Suprapubic skin (tissue), 4 donors: ENCODE measurements at places on chromosomes 4 and X.
A peak's percentile ranks its signal among the peaks of the same experiment; 100 is the strongest.

DNA sequence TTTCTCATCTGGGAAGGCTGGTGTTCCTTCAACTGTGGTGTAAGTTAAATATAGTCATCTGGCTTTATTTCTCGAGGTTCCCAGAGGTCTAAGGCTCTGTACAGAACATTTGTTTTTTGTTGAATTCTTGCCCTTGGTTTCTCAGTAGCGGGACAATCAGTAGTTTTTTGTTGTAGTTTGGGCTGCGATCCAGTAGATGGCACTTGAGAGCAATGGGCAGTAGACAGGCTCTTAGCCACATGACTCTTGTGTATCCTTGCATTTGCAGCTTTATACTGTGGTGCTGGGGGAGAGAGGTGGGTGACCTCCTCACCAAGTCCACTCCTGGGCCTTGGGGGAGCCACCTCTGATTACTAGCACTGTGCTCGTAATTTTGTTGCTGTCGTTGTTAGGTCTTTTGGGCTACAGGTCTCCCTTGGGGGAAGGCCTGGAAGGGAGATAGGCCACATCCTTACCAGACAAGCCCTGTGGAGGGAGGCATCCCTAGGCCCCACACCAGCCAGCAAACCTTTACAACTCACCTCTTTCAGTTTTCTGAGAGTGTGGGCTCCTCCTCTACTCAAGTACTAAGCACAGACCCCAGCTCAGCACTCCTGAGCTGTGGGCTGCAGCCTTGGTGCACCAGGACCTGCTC, 8.1 kb downstream of the ETDB start:
- DNase-seq: no peak
- H3K4me3 ChIP-seq: no peak overlapping the region
- H3K36me3 ChIP-seq: no peaks in the 10 kb centered on the region
- no peaks in the 10 kb centered on the region for H3K4me1 ChIP-seq

GRCh38 chrX:45824471-45824870, 623.8 kb upstream of the DIPK2B start:
- no peaks in the 10 kb centered on the region for H3K4me1 ChIP-seq
- H3K36me3 ChIP-seq: no peaks in the 10 kb centered on the region
- H3K27me3 ChIP-seq: no peaks in the 10 kb centered on the region
- H3K4me3 ChIP-seq: no peak overlapping the region
- no peak overlapping the region for H3K27ac ChIP-seq

DNA sequence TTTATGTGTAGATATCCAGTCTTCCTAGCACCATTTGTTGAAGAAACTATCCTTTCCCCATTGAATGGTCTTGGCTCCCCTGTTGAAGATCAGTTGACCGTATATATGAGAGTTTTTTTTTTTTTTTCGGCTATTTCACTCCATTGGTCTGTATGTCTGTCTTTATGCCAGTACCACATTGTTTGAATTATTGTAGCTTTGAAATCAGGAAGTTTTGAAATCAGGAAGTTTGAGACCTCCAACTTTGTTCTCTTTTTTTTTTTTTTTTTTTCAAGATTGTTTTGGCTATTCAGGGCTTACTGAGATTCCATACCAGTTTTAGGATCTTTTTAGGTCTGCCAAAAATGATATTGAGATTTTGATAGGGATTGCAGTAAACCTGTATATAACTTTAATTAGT, 4.3 kb upstream of the SCD5 start:
- H3K4me1 ChIP-seq: peaks cover 18% of the 10 kb centered on the region
- no peaks in the 10 kb centered on the region for H3K27me3 ChIP-seq
- no peak overlapping the region for H3K4me3 ChIP-seq
- DNase-seq: no peak
- no peaks in the 10 kb centered on the region for H3K36me3 ChIP-seq

DNA sequence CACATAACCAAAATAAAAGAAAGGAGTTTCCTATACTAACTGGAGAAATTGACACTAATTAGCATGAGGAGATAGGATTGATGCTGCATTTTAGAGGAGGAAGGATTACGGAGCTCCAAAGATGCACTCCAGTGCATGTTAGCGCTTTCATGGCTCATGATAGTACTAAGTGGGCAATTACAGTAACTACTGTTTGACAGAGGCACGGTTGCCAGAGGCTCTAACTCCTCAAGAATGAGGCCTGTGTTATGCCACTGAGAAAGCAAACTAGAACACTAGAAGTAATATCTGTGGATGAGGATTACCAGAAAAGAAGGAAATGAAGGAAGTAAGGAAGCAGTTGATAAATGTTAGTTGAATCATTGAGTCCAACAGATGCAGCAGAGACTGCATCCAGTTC, 19.6 kb upstream of the PDGFC start:
- no peak for DNase-seq
- no peak overlapping the region for H3K27ac ChIP-seq
- H3K36me3 ChIP-seq: no peaks in the 10 kb centered on the region

- DNase-seq: no peak
- no peaks in the 10 kb centered on the region for H3K36me3 ChIP-seq
- no peaks in the 10 kb centered on the region for H3K4me1 ChIP-seq
- H3K4me3 ChIP-seq: no peak overlapping the region
- H3K27me3 ChIP-seq: no peaks in the 10 kb centered on the region
- H3K27ac ChIP-seq: no peak overlapping the region
Observed at GRCh38 chr4:147220833-147221232, 260.1 kb upstream of the EDNRA start.

DNA sequence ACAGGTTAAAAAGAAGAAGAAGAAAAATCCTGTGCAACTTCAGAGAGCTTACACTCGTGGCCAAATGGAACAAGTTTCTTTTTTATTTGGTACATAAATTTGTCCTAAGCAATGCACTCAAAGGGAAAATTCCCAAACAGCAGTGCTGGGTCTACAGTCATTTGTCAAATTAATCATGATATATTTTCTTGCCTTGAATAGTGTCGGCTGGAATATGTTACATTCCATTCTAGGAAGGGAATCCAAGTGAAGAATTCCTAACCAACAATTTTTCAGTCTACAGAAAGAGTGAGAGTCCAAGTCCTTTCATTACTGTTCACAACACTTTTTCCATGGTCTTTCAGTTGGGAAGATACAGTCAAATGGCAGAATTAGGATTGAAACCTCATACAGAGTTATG, 63.9 kb downstream of the HAND2 start:
- no peak for DNase-seq
- no peaks in the 10 kb centered on the region for H3K36me3 ChIP-seq
- no peak overlapping the region for H3K4me3 ChIP-seq
- H3K27me3 ChIP-seq: no peaks in the 10 kb centered on the region
- H3K27ac ChIP-seq: no peak overlapping the region
- H3K4me1 ChIP-seq: no peaks in the 10 kb centered on the region

- no peaks in the 10 kb centered on the region for H3K27me3 ChIP-seq
- H3K36me3 ChIP-seq: no peaks in the 10 kb centered on the region
- peak overlapping the region; percentile 100 for H3K27ac ChIP-seq
Observed at GRCh38 chrX:123962794-123963373, 1.4 kb downstream of the STAG2 start.

GRCh38 chrX:150094375-150094774, 156.1 kb upstream of the EOLA2 start:
- H3K4me1 ChIP-seq: no peaks in the 10 kb centered on the region
- H3K36me3 ChIP-seq: no peaks in the 10 kb centered on the region
- no peaks in the 10 kb centered on the region for H3K27me3 ChIP-seq
- DNase-seq: no peak
- H3K27ac ChIP-seq: no peak overlapping the region
- no peak overlapping the region for H3K4me3 ChIP-seq

DNA sequence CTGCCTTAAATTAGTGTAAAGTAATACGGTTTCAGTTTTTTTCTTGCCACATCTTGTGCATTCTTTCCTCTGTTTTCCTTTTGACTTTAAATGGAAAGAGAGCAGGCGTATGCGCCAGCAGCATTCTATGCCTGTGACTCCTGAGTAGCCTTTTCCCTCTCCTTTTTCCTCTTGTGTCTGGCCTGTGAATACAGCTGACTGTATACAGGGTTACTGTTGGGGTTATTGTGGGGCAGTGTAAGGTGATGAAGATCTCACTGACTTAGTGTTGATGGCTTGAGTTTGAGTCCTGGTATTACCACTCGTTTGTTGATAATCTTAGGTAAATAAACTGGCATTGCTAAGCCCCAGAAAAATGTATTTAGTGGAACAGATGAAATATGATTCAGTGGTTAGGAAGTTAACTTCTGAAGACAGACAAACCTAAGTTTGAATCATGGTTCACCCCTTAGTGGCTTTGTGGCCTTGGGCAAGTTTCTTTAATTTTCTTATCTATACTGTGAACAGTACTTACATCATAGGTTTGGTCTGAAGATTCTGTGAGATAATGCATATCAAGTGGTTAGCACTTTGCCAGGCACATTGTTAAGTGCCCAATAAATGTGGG, 105.1 kb downstream of the FNIP2 start:
- DNase-seq: no peak
- no peaks in the 10 kb centered on the region for H3K4me1 ChIP-seq
- peaks cover 29% of the 10 kb centered on the region for H3K36me3 ChIP-seq
- no peak overlapping the region for H3K4me3 ChIP-seq
- H3K27ac ChIP-seq: no peak overlapping the region
- no peaks in the 10 kb centered on the region for H3K27me3 ChIP-seq

DNA sequence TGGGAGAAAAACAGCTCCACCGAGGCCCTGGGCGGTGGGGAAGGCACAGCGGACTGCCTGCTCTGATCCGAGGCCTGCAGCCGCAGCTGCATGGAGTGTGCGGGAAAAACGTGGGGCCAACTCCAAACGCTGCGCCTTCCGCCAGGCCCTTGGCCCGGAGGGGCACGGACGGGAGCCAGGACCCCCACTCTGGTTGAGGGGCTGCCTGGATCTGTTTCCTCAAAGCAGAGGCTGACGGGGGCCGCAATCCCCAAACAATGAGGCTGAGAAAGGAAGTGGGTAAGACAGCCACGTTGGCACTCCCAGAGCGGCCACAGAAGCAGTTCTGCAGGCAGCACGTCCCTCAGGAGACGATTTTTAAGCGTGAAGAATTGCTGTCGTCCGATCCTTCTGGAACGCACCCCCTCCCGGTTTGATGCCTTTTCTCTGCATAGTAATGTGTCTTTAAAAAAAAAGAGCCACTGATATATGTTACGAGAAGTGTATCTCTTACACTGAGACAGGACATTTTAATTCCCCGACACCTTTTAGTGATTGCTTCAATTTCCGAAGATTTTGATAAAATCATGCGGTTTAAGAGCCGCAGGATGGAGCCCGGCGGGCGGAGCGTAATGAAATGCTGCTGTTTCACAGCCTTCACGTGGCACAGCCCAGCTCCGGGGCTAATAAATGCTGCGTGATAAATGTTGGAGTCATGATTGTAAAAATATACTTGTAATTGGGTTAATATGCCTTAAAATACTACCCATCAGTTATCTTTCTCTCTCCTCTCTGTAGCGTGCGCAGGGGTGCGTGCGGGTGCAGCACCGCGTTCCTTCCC, 85.7 kb downstream of the FAM53A start:
- H3K27me3 ChIP-seq: peaks cover 32% of the 10 kb centered on the region
- H3K4me3 ChIP-seq: no peak overlapping the region
- H3K27ac ChIP-seq: no peak overlapping the region

GRCh38 chrX:147173594-147173993, 359.1 kb upstream of the CXorf51A start:
- no peaks in the 10 kb centered on the region for H3K36me3 ChIP-seq
- H3K27ac ChIP-seq: no peak overlapping the region
- H3K27me3 ChIP-seq: no peaks in the 10 kb centered on the region
- H3K4me1 ChIP-seq: no peaks in the 10 kb centered on the region

GRCh38 chr4:3824521-3825270, 58.5 kb downstream of the ADRA2C start:
- no peak for DNase-seq
- H3K27me3 ChIP-seq: peaks cover 66% of the 10 kb centered on the region
- no peaks in the 10 kb centered on the region for H3K36me3 ChIP-seq
- H3K4me1 ChIP-seq: peaks cover 13% of the 10 kb centered on the region
- H3K27ac ChIP-seq: no peak overlapping the region

- DNase-seq: no peak
- no peaks in the 10 kb centered on the region for H3K27me3 ChIP-seq
- H3K4me1 ChIP-seq: no peaks in the 10 kb centered on the region
- H3K27ac ChIP-seq: no peak overlapping the region
Observed at GRCh38 chrX:141701072-141701471, 2.5 kb upstream of the SPANXD start.

DNA sequence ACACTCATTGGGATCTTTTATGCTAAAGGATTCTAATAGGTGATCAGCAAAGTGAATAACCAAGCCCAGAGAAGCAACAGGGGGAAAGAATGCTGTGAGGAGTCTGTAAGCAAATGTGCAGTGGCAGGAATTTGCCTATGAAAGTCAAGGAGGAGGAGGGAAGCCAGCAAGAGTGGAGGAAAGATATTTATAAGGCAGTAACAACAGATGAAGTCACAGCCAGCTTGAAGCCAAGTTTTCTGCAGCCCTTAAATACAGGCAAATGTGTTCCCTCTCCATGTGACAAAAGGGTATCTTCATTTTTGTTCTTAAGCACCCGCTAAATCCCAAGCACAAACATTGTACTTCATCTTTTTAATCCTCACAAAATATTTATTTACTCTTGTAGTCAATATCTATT, 275.0 kb upstream of the CLNK start:
- H3K36me3 ChIP-seq: no peaks in the 10 kb centered on the region
- no peaks in the 10 kb centered on the region for H3K27me3 ChIP-seq
- H3K4me1 ChIP-seq: no peaks in the 10 kb centered on the region
- DNase-seq: no peak
- no peak overlapping the region for H3K4me3 ChIP-seq

- H3K27me3 ChIP-seq: no peaks in the 10 kb centered on the region
- no peaks in the 10 kb centered on the region for H3K36me3 ChIP-seq
- H3K27ac ChIP-seq: no peak overlapping the region
- no peak overlapping the region for H3K4me3 ChIP-seq
- H3K4me1 ChIP-seq: no peaks in the 10 kb centered on the region
Observed at GRCh38 chr4:25523405-25523804, 132.2 kb upstream of the SLC34A2 start.

DNA sequence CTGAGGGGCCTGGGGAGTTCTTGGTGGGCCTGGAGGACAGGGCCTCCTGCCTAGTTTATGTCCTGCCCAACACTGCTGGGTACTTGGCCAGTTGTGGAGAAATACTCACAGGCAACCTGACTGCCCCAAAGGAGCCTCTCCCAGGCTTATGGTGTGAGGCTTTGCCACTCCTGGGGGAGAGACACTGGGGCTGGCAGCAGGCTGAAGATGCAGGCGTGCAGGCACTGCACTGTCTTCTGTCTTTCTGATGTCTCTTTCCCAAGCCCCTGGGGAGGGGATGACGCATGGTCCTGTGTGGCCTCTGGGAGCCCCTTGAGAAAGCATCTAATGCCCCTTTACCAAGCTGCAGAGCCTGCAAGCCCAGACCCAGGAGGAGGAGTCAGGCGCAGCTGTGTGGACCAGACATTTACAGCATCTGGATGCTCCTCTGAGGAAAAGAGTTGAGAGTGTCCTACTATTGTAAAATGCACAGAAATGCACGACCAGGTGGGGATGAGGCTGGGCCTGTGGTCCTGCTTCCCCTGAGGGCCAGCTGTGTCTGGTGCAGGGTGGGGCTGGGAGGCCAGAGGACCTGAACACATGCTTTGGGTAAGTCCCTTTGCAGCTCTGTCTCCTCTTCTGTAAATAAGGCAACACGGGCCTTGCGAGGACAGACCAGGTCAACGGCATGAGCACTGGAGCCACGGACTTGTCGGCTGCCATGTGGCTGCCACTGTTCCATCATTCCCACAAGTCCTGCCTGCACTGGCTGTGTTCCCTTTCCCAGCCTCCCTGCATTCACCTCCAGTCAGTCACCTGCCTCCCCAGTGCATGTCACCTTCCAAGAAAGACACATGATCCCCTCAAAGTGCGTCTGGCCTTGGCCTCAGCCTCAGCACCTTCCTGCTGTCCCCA, 8.4 kb downstream of the TMEM271 start:
- no peak for DNase-seq
- peaks cover 23% of the 10 kb centered on the region for H3K27me3 ChIP-seq
- no peak overlapping the region for H3K27ac ChIP-seq

- H3K4me1 ChIP-seq: peaks cover 17% of the 10 kb centered on the region
- peak overlapping the region; percentile 83 for H3K4me3 ChIP-seq
- H3K27ac ChIP-seq: no peak overlapping the region
- H3K27me3 ChIP-seq: no peaks in the 10 kb centered on the region
- no peak for DNase-seq
Observed at GRCh38 chr4:56386091-56386490, 1.2 kb downstream of the AASDH start.
